ENCODE measurements at places on chromosomes 5 and 9.

DNA sequence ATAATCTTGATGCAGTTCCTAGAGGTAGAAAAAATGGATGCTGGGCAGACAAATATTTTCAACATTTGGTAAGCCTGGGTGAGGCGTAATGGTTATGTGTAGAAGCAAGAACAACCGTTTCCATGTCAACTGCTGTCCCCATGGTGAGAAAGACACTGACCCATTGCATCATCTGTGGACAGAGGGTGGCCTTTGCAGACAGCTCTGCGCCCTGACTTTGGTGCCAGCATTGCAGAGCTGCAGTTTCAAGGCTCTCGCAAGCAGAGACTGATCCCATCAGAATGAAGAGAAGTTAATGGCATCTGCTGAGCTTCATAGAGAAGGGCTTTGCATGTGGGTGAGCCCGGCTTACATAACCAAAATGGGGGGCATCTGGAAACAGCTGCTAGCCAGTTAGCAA is 179.0 kb upstream of the ADRA1B start:
- DNase-seq, result no peak

- DNase-seq, result peak; percentile 63
Measured at GRCh38 chr9:126806336-126806735, 1.5 kb downstream of the ZBTB43 start.

- DNase-seq, result peak; percentile 58
Measured at GRCh38 chr9:106797299-106797698, 65.7 kb upstream of the ZNF462 start.

DNA sequence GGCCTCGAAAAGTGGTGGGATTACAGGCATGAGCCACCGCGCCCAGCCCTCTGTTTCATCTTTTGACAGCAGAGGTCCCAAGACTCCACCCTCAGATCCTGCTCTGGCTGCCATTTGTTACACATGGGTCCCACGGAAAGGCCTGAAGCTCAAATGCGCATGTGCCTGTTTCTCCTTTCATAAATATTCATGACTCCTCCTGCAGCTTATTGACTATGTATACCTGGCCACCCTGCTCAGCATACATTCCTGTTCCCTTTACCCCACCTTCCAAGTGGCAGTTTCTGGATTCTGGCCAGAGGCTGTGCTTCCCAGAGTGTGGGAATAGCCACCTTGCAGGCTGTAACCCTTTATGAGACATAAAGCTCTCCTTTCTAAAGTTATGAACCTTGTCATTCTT is 46.5 kb downstream of the AUH start:
- no peak for DNase-seq

GRCh38 chr5:9034649-9035048 is 511.2 kb downstream of the SEMA5A start:
- peak; percentile 94 for DNase-seq

- DNase-seq, result no peak
Measured at GRCh38 chr5:77391240-77391765, 100.8 kb downstream of the WDR41 start.

- DNase-seq, result no peak
Measured at GRCh38 chr5:149063896-149064478, 1.1 kb upstream of the SH3TC2 start.

- peak; percentile 61 for DNase-seq
Measured at GRCh38 chr5:145324767-145325479, 510.2 kb downstream of the PRELID2 start.

DNA sequence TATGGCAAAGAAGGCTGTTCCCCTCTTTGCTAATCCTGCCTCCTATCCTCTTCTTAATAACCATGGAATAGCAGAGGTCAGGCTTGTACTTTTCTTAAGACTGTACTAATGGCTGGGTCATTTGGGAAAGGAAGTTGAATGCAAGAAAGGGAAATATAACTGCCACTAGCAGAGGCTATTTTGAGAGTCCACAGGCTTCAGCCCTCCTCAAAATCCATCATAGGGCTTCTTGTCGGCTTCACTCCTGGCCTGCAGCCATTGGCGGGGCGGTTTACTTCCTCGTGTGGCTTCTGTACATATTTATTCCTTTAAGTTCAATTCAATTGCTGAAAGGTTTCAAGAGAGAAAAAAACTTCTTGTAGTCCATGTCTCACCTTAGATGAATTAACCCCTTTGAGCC is 2.8 kb upstream of the PARP8 start:
- no peak for DNase-seq

DNA sequence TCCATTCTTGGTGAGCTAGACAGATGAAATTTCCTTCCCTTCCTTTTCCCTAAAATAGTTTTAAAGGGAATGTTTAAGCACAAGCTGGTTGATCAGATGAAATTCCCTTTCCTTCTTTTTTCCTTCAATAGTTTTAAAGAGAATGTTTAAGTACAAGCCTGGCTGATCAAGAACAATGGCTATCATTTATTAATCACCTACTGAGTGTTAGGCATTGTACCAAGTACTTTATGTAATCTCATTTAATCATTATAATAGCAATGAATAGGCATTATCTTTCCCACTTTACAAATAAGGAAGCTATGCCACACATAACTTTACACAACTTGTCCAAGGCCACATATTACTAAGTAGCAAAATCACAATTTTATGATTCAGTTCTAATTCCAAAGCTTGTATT is 152.0 kb upstream of the ACOT12 start:
- no peak for DNase-seq

GRCh38 chr5:109652096-109652495 is 37.6 kb upstream of the MAN2A1 start:
- DNase-seq, result peak; percentile 1

GRCh38 chr5:179612577-179613459 is 10.7 kb downstream of the HNRNPH1 start:
- no peak for DNase-seq

GRCh38 chr5:169286572-169287300 is 14.2 kb downstream of the SLIT3 start:
- no peak for DNase-seq

DNA sequence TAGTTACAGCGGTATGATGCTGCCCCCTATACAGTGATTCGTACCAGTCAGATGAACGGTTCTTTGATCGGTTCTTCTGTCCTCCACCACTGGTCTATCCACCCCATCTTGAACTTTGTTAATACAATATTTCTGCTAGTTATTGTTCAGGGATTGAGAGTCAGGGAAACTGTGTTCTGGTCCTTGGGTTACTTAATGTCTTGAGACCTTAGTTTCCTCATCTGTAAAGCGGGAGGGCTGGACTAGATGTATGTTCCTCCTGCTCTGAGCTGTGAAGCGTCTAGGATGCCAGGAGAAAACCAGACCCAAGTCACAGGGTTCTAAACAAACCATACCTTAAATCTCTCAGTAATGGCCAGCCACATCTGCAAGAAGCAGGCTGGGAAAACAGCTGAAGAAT is 1.4 kb upstream of the PIP5K1B start:
- no peak for DNase-seq

- DNase-seq, result peak; percentile 89
Measured at GRCh38 chr5:141973871-141974595, 5.1 kb downstream of the RNF14 start.

DNA sequence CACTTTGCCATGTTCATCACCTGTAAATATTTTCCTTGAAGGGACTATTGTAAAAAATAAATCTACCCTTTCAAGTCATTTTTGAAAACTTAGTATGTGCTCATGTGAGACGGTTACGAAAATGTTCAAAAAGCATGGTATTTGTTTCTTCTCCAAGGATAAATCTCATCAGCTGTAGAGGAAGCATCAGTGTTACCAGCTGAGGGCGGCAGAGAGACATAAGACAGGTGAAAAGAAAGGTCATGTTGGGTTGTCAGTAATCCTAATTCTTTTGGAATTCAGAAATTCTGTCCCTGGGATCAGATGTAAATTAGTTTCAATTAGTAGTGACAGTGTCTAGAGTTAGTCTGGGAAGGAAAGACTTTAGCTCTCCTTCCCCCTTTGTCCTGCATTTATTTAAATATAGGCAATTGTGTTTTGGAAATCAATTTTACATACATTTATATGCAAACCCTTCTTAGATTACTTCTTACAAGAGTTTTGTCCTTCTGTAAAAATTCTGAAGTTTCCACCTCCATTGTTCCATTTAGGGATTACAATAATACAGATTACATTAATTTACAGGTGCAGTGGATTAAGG is 791.9 kb upstream of the CDH6 start:
- DNase-seq, result peak; percentile 51

GRCh38 chr5:93101661-93102060 is 479.4 kb downstream of the NR2F1-AS1 start:
- DNase-seq, result no peak

DNA sequence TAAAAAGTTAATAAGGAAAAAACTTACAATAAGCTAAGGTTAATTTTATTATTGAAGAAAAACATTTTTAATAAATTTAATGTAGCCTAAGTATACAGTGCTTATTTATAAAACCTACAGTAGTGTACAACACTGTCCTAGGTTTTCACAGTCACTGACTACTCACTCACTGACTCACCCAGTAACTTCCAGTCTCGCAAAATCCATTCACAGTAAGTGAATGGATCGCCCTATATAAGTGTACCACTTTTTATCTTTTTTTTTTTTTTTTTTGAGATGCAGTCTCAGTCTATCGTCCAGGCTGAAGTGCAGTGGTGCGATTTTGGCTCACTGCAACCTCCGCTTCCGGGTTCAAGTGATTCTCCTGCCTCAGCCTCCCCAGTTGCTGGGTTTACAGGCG is 47.7 kb downstream of the FNIP1 start:
- DNase-seq, result peak; percentile 59

GRCh38 chr5:108193021-108193795 is 188.7 kb downstream of the FBXL17 start:
- peak; percentile 65 for DNase-seq

DNA sequence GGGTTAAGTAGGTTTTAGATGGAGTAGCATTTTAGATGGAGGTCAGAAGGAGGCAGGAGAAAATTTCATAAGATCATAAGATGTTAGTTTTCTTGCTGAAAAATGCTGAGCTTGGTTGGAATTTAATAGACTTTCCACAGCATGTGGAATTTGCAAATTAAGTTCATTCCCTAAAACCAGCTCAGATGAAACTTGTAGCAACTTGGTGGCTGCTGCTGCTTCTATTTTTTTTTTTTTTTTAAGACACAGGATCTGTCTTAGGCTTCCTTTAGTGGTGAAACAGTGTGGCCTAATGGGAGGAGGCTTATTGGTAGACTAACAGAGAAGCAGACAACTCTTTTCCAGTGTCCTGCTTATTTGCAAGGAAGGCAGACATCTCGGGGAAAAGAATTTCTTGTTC is 154.5 kb downstream of the AOPEP start:
- no peak for DNase-seq

- peak; percentile 52 for DNase-seq
Measured at GRCh38 chr9:109381011-109381729, 60.3 kb upstream of the EPB41L4B start.

- peak; percentile 86 for DNase-seq
Measured at GRCh38 chr5:53256746-53257145, 147.2 kb upstream of the MOCS2 start.

- peak; percentile 18 for DNase-seq
Measured at GRCh38 chr9:17744786-17745185, 165.9 kb downstream of the SH3GL2 start.

DNA sequence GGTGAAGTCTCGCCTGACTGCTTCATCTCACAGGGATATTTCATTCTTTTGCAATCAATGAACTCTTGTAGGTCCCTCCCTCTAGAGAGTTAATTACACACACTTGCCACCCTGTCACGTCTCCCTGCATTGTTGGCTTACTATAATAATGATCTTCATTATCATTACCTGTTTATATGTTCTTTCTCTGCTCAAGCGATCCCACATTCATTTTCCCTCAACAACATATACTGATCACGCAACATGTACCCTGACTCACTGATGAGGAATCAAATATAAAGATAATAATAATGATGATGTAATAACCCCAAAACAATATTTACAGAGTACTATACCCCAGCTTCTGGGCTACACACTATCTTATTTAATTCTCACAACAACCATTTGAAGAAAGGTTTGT is 88.5 kb downstream of the FEM1C start:
- peak; percentile 79 for DNase-seq

GRCh38 chr9:625613-626012 is 215.9 kb upstream of the DMRT1 start:
- no peak for DNase-seq

GRCh38 chr9:134146774-134147493 is 11.1 kb downstream of the WDR5 start:
- DNase-seq, result no peak

- DNase-seq, result no peak
Measured at GRCh38 chr5:179410291-179411160, 65.3 kb upstream of the ADAMTS2 start.

GRCh38 chr5:102800427-102800826 is 45.3 kb downstream of the PAM start:
- DNase-seq, result no peak

DNA sequence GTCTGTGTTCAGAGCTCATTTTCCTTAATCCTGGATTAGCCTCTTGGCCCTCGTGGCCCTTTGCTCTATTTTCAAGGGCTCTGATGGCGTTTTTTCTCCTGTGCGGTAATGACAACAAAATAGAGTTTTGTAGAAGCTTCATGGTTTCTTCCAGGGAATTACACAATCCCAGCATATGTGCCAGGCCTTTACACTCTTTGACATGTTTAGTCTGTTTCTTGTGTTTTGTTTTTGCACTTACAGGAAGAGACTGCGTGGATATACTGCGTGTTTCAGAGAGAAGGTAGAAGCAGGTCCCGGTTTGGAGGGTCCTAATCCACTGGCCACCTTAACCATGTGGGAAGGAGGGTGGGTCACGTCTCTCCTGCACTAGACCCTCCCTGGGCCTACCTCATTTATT is 400.2 kb upstream of the IRX4 start:
- DNase-seq, result no peak

DNA sequence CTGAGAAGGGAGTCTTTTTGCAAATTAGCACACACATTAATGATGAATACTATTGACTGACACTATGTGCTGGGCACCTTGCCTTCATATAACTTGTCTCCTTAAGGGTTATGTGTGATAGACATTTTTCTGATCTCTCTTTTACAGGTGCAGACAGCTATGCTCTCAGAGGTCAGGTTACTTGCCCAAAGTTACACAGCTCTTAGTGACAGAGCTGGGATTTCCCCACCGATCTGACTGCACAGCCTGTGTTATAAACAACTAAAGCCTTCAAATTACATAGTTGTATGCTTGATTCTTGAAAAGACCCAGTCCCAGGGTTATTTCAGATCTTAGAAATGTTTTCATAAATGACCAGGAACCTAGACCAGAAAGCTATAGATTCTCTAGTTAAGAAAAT is 462.7 kb downstream of the EBF1 start:
- no peak for DNase-seq

- no peak for DNase-seq
Measured at GRCh38 chr5:130488252-130488651, 584.0 kb downstream of the CHSY3 start.

- no peak for DNase-seq
Measured at GRCh38 chr5:166977911-166978422, 1313.5 kb upstream of the WWC1 start.
